ENCODE measurements at places on chromosomes 3 and 15.

DNA sequence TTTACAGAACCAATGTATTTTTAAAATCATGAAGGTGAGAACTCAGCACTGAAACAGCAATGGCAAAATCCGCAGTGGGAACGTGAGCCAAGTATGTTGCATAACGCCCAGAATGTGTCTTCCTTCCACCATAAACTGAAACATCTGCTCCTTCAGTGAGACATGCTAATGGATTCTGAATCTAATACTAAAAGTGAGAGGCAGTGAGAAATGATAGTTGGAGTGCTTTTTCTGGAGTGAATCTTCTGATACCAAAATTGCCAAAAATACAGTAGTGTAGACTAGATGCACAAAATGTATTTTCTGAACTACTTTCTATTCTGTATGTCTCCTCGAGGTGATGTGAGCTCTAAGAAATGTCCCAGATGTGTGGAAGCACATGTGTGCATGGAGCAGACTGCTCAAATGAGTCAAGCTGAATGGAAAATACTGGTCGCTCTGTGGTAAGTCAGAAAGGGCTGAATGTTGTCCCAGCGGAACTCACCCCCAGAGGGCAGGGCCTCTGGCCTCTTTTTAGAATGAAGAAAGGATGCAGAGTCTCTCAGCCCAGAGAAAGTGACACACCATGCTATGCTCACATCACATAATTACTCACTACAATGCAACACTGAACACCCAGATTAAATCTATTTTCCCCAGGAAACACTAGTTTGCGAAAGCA is 73.0 kb downstream of the ATP10A start:
- DNase-seq, result no peak

GRCh38 chr3:150391161-150391560 is 16.9 kb upstream of the TSC22D2 start:
- no peak for DNase-seq

DNA sequence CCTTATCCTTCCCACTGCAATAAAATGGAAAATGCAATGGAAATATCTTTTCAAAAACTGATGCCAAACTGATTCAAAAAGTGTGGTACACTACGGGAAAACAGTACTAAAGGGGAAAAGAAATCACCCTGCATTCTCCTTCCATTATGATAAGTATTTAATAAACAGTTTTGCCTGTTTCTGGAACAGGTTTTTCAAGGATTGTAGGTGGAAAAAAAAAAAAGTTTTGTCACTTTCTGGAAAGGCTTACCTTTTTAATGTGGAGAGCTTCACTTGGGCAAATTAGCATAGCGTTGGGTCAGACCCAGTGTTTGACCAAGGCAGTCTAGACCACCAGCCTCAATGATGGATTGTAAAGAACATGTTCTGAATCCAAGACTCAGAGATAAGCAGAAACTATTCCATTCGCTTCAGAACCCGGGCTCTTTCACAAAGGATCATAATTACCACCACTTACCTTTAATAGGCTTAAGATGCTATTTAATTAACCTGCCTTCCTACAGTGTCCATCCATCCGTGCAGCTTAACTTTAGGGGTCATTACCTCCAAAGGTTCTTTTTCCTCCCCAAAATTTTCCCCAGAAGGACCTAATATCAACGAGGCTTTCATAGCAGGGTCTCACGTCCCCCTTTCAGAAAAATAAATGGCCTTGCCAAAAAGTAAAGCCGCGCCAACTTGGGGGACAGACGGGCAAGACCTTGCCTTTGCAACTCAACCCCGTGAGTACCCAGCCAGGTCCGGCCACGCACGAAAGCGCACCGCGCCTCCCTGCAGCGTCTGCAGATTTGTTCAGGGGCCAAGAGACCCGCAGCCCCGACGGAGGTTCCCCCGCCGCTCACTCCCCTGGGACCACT is 1.0 kb downstream of the DCBLD2 start:
- no peak for DNase-seq

DNA sequence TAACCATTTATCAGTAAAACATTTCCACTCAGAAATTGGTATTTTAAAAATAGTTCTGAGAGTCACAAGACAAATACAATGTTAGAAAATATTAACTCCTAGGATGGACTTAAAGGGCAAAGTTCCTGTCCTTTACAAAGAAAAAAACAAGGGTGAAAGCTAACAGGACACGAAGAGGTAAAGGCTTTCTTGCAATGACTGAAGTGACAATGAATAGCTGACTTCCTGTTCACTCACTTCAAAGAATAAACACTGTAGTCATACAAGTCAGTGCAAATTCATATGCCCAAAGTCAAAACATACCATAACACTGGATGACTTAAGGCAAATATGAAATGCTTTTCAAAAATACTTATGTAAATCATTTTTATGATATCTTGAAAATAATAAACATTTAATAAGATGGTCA is 1389.8 kb upstream of the ALCAM start:
- no peak for DNase-seq

- no peak for DNase-seq
Observed at GRCh38 chr15:69509131-69509530, 56.5 kb downstream of the RPLP1 start.

DNA sequence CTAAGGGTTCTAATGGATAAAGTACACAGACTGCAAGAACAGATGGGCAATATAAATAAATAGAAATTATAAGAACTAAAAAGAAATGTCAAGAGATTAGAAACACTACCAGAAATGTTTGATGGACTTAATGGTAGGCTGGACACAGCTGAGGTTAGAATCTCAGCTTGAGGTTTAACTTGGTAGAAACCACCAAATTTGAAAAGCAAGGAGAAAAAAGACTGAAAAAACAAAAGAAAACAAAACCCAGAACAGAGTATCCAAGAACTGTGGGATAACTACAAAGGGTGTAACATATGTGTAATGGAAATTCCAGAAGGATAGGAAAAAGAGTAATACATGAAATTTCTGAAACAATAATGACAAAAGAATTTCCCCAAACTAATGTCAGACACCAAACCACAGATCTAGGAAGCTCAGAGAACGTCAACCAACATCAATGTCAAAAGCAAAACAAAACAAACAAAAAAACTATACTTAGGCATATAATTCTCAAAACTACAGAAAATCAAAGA is 35.0 kb downstream of the RFX7 start:
- no peak for DNase-seq

Data from HEK293T (cell line).